Activated CD8-positive, alpha-beta memory T cell treated with anti-CD3 and anti-CD28 coated beads, Interleukin-2, amount 50 U/mL, for 4 hours (primary cell): ENCODE measurements at places on chromosomes 7 and 10.

DNA sequence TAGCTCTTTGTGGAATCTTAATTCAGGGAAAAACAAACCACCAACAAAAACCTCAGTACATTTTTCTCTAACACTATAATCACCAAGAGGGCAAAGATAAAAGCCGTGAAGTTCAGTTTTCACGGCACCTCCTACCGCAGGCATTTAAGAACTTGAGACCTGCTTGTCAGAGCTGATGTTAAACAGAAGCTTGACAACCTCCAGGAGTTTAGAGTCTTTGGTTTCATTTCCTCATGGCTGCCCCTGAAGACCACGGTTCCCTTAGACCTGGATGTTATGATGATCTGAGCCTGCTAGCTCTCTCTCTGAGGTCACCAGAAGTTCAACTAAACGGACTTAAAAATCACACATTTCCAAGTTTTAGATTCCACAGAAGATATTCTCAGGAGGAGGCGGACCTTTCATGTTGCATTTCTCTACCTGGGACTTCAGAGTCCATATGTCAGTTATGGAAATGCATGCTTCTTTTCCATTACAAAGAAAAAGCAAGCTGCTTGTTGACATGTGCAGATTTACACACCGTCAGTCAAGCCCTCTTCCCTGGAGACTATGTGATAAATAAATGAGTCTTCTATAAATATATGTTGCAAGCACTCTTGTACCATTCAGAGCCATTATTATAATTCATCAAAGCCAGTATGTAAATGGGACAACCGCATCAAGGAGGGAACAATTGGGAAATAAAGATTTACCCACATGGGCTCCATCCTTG, 258.0 kb downstream of the GFRA1 start:
- DNase-seq = no peak

DNA sequence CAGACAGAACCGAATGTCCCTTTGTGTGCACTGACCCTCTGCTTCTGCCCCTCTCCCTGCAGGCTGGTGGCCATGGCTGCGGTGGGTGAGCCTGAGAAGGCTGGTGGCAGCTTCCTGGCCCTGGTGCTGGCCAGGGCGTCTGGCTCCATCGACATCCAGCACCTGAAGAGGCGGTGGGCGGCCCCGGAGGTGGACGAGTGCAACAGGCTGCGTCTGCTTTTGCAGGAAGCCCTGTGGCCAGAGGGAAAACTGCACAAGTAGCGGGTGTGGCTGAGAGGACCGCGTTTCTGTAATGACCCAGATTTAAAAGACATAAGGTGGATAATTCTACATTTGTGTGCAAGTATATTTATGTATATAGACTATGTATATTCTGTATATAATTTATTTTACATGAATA, 89.2 kb downstream of the DYNC2I1 start:
- DNase-seq = no peak

GRCh38 chr10:176677-177076, 41.4 kb downstream of the ZMYND11 start:
- DNase-seq = no peak

- no peak for DNase-seq
Measured at GRCh38 chr10:112517451-112517862, 70.4 kb downstream of the VTI1A start.

- DNase-seq = no peak
Measured at GRCh38 chr7:98958968-98959367, 80.6 kb downstream of the TRRAP start.

- DNase-seq = no peak
Measured at GRCh38 chr7:92988051-92988450, 129.7 kb downstream of the SAMD9 start.

DNA sequence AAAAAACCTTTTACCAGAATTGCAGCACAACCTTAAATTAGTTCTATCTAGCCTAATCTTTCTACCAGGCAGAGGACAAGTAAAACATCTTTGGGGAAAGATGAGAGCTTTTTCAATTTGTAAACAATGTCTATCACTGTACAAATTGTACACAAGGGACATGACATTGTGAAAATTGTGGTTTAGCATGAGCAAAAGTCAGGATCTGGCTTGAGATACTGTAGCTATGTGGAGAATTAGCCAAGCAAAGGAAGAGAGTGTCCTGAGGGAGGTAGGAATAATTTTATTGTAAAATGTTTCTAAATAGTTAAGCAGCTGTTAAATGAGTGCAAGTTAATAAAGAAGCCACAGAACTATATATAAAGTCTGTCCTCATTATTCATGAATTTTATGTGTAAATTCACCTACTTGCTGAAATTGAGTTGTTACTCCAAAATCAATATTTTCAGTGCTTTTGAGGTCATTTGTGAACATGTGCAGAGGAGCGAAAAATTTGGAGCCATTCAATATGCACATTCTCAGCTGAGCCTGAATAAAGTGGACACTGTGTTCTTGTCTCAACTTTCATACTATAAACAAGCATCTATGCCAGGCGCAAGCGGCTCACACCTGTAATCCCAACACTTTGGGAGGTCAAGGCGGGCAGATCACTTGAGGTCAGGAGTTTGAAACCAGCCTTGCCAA, 42.8 kb upstream of the POM121L12 start:
- DNase-seq = no peak

DNA sequence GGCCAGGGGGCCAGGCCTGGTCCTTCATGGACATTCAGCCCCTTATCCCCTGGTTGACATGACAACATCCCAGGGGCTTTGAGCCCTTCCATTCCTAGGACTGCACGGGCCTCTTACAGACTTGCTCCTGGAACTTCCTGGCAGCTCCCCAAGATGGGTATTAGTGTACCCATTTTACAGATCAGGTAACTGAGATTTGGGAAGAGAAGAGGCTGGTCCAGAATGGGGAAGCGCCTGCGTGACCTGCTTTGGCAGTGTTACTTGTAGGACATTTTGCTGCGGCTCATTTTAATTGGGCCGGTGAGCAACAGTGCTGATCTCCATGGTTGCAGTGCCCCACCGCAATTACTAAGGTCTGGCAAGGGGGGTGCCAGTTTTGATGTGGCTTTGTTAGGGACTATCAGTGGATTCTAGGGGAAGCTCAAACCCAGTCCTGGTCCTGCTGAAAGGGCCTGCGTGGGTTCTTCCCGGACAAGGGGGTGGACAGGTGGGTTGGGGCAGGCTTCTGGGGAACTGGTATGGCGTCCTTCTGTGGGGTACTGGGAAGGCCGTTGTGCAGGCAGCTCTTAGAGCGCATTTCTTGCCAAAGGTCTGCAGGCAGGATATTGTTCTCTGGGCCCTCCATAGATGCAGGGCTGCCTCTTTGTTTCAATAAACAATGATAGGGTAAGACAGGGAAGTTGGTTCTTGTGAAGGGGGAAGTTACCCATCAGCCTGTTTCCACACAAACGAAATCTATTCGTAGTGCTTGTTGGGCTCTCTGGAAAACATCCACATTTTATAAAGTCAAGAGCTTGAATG, 137.6 kb downstream of the RGS10 start:
- no peak for DNase-seq

GRCh38 chr7:139095194-139095659, 14.3 kb downstream of the ZC3HAV1 start:
- DNase-seq = peak; percentile 66
